ENCODE measurements at places on chromosomes 11 and 22.

DNA sequence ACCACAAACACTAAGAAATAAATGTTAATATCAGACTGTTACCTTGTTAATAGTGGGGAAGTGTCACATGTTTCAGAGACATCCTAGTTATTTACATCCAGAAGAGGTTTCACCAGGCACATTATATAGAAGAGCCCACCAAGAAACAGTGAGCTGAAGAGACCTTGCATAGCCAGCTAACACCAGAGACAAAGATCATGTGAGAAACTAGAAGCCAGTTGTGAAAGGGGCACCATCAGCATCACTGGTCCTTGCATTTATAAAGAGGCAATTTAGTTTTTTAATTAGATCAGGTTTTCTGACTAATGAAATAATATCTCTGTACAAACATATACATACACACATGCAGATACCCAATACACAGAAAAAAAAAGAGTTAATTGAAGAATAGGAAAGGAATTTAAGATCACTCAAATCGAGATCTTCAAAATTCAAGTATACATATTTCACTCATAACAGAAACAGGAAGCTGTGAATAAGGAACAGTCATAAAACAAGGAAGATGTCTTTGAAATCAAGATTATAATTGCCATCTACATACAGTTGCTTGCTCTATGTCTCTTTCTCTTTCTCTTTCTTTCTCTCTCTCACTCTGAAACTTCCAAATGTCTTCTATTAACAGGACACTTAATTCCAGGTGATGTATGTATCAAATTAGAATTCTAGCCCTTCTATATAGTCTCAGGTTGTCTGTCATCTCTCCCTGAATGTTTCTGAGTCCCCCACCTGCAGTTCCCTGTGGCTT lies 348.7 kb downstream of the ETS1 start:
- no peak for DNase-seq

DNA sequence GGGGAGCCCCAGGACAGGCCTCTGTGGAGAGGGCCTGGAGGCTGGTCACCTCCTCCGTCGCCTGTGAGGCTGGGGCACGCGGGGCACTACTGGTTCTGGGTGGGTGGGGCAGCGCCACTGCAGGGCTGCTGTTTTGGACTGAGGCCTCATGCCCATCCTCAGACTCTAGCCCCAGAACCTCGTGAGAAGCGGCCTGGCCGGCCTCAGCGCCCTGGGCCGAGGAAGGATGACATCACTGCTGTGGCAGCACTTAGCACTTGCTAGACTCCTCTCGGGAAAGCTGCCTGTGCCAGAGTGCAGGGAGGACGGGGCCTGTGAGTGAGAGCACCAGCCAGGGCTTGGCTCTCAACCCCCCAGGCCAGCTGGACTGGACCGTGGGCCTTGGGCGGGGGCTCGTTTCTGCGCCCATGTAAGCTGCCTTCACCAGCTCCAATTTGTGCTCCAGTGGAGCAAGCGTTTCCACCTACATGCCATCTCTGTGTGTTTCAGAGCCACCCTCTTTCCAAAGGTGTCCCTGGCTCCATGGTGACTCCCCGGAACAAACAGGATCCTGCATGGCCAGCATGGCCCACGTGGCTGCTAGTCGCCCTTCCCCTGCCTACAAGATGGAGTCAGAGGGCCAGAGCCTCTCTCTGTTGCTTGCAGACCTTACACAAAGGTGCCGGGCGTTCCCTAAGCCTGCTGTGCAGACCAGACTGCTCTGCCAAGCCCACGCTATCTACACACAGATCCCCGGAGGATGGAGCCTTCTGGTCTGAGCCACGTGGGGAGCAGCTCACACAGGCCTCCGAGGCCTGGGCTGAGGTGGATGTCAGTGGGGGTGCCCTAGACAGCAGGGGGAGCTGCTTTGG lies 102.9 kb downstream of the CTTN start:
- no peak for DNase-seq

GRCh38 chr11:119940401-119940976 lies 197.4 kb downstream of the TRIM29 start:
- DNase-seq: no peak

GRCh38 chr11:75386942-75387630 lies 12.2 kb upstream of the RPS3 start:
- DNase-seq: no peak

GRCh38 chr11:44863231-44863630 lies 87.5 kb downstream of the TP53I11 start:
- DNase-seq: no peak

GRCh38 chr11:61769169-61769920 lies 16.9 kb downstream of the MYRF start:
- no peak for DNase-seq

GRCh38 chr11:2385156-2386151 lies 8.3 kb downstream of the CD81 start:
- no peak for DNase-seq

DNA sequence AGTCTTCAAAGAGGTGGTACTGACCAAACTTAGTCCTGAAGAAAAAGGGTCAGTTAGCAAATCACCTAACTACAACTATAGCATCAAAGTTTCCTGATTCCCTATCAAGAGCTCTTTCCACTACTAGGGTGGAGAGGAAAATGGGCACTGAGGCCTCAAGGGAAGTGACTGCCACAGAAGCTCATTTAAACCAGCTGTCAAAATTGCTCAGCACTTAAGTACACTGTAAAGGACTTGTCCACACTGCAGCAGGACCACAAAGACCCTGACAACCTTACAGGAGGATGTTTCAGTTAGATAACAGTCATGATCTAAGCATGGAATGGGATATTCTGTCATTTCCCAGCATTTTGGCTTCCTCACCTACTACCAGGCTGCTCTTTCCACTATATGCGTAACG lies 33.0 kb downstream of the FAM168A start:
- DNase-seq: no peak

GRCh38 chr11:123518496-123519054 lies 88.5 kb downstream of the GRAMD1B start:
- DNase-seq: no peak
